Activated T-helper 1 cell treated with anti-CD3 and anti-CD28 coated beads, Interleukin-12 subunit alpha, Interleukin-12 subunit beta, Interleukin-2, Interleukin-4 antibody, amounts not matched to agents 30 ng/mL and 10 ng/mL and 1 ng/mL, durations not matched to agents 14 hours and 24 hours and 36 hours (primary cell): ENCODE measurements at places on chromosomes 16 and 17. TPM values are rescaled to one million over a fixed set of nuclear protein-coding genes. Genes with fewer than 3 reads are reported as not detected.

DNA sequence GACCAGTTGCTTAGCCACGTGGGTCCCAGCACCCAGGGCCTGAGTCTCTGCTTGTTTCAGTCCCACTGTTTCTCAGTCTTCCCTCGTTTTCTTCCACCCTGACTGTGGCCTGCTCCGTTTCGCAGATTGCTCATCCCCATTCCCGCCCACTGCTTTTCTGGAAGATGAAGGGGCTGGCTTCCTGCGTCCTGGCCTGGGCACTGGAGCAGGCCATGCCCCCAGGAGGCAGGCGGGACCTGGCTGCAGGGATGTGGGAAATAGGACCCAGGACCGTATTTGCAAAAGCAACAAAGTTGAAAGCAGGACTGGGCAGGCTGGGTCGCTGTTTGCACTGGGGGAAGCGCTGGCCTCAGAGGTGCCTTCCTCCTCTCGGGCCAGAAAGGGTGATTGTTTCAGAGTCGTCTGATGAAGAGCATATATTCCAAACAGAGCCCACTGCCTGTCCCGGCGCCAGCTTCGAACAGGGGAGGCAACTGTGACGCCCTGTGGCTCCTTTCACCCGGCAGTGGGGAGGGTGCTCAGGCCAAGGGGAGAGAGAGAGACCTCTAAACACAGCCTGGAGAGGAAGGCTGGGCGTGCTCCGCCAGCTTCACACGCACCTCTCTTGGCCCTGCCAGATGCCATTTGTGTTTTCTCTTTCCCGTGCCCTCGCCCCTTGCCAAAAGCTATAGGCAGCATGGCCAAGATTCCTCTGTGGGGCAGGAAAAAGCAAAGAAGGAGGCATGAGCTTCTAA lies 108.6 kb downstream of the CMIP start:
- no peak for DNase-seq

DNA sequence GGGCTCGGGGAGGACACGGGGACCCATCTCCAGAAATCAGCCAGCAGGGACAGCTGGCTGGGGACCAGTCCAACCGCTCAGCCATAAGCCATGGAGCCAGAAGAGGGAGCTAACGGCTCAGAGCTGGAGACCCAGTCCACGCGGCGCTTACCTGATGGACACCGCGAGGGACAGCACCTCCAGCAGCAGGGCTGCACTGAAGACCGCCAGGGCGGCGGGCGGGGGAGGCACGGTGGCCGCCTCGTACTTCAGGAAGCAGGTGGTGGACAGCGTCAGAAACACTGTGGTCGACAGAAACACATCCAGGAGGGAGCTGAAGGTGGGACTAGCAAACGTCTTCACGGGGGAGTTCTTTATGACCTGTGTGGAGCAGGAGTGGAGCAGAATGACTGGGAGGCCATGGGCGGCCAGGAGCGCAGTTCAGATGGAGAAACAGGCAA lies 102.6 kb upstream of the CREBBP start:
- peak; percentile 29 for DNase-seq

GRCh38 chr17:74132354-74132753 lies 71.1 kb upstream of the RPL38 start:
- no peak for DNase-seq

The CBX8 gene
- 6.2 and 6.6 TPM in 2 replicates for total RNA-seq

The PAGR1 gene
- total RNA-seq: 29.2 and 30.8 TPM in 2 replicates

The HSD3B7 gene
- 2.1 and 3.3 TPM in 2 replicates for total RNA-seq

DNA sequence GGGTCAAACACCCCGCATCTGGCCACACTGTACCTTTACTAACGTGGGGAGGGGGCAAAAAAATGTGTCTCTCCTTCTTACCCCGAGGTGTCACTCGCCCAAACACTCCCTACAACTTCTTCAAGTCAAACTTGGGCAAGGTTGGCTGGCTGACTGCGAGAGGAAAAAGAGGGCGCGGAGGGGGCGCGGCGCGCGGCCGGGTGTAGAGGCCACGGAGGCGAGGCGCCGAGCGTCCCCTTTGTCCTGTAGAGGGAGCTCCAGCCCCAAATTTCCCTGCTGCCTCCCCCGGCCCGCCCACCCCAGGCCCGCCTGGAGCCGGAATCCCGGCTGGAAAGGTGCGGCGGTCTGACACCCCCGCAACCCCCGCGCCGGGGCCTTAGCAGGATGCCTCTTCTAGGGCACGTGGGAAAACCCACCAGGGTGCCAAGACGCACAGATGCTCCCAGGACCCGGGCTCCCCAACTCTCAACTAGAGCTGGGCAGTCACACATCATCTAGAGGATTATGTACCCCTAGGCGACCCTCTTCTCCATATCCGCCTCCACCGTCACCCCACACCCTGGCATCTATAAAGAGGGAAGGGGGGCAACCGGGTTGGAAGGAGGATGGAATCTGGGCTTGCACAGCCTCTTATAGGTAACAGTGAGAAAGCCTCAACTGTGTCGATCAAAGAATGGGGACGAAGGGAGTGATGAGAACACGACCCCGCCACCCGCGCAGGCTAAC lies 4.2 kb downstream of the IRX3 start:
- DNase-seq: no peak

DNA sequence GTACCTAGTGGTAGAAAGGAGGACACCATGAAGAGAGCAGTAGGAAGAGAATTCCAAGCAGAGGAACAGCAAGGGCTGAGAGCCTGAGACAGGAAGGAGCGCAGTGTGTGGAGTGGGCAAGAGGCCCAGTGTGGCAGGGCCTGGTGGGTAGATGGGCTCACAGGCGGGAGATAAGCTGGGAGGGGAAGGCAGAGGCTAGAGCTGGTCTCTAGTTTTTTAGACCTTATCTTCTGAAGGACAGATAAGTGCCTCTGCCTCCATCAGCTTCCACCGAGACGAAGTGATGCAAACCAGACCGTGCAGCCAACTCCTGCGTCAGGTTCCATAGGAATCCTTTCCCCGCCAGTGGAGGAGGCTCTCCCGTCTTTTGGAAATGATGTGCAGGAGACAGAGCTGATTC lies 33.6 kb downstream of the CDH1 start:
- DNase-seq: no peak

The CASKIN1 gene
- total RNA-seq: 1.0 and 1.2 TPM in 2 replicates

The TBC1D3C gene
- total RNA-seq: 0.20 TPM in 1 of 2 replicates, not detected in the other

DNA sequence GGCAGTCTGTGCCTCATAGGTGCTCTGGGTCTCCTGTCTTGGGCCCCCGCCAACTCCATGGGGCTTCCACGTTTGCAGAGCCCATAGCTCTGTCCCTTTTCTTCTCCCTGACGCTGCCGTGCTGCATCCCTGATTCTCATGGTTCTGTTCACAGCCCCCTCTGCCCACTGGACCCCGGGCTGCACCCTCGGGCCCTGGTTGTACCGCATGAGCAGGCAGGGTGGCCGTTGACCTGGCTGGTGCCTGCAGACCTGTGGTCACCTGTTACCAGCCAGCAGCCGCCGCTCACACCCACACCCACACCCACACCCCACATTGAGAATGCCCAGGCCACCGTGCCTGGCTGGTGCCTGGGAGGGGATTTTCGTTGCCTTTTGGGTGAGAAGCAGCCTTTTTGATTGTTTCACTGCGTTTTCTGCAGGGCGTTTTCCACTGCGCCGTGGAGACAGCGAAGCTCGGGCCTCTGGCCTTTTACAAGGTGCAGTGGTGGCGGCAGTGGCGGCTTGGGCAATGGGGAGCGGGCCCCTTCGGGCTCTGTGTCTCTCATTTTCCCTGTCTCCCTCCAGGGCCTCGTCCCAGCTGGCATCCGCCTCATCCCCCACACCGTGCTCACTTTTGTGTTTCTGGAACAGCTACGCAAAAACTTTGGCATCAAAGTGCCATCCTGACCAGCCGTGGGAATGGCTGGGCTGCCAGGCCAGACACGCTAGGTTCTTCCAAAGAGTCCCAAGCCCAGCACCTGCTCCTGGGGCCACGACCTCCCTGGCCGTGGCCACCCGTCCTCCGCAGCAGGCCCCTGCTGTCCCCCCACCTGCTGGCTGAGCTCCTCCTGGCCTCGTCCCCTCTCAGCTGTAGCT lies 7.6 kb downstream of the SLC25A10 start:
- DNase-seq: no peak

The HS3ST2 gene
- total RNA-seq: not detected in 2 replicates

DNA sequence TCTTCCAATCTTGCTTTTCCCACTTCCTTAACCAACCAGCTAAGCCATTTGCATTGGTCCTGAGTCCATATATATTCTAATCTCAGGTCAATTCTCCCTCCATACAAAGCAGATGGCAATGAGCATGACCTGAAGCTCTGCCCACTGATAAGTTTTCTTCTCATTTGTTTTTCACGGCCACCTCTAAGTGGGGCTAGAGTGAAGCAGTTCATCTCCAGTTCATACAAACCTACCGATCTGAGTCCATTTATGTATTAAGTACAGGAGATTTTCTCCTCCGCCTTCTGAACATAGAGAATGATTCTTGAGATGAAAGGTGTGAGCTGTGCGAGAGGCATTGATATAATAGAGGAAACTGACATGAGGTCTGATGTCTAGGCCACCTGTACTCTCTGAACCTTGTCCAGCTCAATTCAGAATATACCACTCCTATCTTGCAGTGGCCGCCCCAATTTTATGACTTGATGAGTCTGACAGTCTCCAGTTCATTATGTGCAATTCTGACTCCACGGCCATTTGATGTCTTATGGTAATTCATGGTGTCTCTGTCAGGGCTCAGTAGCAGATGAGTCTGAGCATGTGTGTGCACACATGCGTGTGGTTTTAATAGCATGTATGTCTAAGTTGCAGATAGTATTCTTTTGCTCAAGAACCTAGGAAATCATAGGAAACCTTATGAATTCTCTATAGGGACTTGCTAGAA lies 329.8 kb downstream of the PMP22 start:
- DNase-seq: no peak

GRCh38 chr17:692116-692515 lies 22.5 kb downstream of the VPS53 start:
- DNase-seq: no peak

DNA sequence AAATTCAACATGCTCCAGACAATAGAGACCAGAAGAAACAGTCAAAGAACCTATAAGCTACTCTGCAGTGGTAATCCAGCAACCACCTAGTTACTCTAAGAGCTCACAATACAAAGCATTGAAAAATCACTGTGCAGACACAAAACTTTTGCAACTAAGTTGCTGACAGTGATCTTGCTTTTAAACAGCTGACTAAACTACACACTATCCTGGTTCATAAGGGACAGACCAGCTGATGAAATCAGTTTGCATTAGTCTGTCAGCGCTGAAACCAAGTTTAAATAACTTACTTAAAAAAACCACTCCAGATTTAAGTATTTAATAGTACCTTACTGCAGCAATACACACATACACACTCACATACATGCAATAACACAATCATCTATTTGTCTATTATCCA lies 4.6 kb downstream of the VEZF1 start:
- no peak for DNase-seq

The KRT24 gene
- total RNA-seq: not detected in 2 replicates

DNA sequence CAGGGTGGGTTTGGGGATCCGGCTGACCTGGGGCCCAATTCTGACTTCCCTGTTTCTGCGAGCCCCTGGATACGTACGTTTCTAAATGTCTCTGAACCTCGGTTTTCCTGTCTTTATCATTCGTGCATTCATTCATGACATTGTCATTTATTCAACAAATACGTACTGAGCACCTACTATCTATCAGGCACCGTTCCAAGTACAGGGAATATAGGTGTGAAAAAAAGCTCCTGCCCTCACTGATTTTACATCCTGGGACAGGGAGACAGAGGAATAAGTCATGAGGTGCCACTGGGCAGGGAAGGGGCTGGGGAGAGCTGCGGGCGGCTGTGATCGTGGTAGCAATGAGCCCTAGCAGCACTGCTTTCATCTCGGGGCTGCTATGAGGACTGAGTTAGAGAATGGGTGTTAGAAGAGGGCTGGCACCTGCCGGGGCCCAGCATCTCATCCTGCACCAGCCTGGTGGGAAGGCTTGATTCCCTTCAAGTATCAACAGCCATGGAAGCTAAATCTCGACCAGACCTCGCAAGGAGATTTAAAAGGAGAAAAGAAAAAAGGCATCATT lies 88.3 kb upstream of the DNAH17 start:
- no peak for DNase-seq

GRCh38 chr17:81241648-81242420 lies 2.7 kb downstream of the NDUFAF8 start:
- DNase-seq: peak; percentile 27

The NACA2 gene
- 0.60 TPM in 1 of 2 replicates, not detected in the other for total RNA-seq

DNA sequence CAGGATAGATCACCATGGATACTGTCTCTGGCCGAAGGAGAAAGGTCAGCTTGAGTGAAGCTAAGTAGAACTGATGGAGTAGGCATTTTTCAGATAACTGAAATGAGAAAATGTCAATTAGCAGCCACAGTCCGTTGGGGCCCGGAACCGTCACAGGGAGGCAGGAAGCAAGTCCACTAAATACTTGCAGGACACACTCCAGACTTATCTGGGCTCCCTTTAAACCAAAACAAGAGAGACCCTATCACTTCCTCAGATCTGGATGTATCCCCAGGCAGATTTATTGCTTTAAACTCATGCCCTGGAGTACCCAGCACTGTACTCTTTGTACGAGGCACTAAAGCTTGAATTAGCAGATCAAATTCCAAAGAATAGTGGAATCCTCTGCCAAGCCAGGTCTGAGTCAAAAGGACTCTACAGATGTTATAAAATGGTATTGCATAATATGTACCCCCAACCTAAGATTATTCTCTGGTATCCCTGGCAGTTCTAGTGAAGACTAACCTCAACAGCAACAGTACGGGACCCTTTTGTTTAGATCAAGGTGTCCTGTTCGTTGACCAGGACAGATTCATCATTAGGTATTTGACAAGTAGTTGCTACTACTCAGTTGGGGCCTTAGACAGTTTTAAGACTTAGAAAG lies 8.1 kb downstream of the ZP2 start:
- DNase-seq: no peak

GRCh38 chr16:73711406-73712080 lies 585.1 kb upstream of the PSMD7 start:
- DNase-seq: no peak

GRCh38 chr17:56292010-56292409 lies 138.7 kb downstream of the ANKFN1 start:
- DNase-seq: no peak

DNA sequence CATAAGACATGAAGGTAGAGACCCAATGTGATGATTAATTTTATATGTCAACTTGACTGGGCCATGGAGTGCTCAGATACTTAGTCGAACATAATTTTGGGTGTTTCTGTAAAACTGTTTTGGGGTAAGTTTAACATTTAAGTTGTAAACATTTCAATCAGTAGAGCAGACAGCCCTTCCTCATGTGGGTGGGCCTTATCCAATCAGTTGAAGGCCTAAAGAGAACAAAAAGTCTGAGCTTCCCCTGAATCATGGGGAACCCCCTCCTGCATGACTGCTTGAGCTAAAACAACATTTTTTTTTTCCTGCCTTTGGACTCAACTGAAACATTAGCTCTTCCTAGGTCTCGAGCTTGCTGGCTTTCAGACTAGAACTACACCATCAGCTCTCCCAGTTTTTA lies 327.3 kb upstream of the SOX9 start:
- DNase-seq: no peak

- DNase-seq: no peak
Measured at GRCh38 chr17:3935140-3935542, 18.9 kb upstream of the P2RX1 start.

DNA sequence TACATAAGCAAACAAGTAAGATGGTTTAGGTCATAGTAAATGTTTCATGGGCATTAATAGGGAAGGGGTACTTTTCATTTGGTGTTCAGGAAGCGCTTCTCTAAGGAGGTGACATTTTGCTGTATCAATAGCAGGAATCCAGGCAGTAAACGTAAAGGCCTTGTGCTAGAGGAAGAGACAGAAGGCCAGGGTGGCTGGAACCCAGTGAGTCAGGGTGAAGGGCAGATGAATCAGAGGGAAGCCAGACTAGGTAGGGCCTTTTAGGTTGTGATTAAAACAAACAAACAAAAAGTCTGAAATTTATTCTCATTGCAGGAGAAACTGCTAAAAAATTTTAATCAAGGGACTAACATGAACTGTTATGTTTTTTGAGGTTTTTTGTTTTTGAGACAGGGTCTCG lies 6.5 kb downstream of the BMERB1 start:
- DNase-seq: no peak

The PLEKHH3 gene
- total RNA-seq: 0.52 and 0.76 TPM in 2 replicates
